ENCODE measurements at places on chromosomes 6 and 20.

GRCh38 chr6:133571681-133572080 is 317.2 kb upstream of the TCF21 start:
- DNase-seq = no peak

GRCh38 chr6:51303338-51303737 is 484.7 kb downstream of the TFAP2B start:
- DNase-seq = no peak

- peak; percentile 44 for DNase-seq
Observed at GRCh38 chr6:130513770-130514169, 148.0 kb downstream of the TMEM200A start.

DNA sequence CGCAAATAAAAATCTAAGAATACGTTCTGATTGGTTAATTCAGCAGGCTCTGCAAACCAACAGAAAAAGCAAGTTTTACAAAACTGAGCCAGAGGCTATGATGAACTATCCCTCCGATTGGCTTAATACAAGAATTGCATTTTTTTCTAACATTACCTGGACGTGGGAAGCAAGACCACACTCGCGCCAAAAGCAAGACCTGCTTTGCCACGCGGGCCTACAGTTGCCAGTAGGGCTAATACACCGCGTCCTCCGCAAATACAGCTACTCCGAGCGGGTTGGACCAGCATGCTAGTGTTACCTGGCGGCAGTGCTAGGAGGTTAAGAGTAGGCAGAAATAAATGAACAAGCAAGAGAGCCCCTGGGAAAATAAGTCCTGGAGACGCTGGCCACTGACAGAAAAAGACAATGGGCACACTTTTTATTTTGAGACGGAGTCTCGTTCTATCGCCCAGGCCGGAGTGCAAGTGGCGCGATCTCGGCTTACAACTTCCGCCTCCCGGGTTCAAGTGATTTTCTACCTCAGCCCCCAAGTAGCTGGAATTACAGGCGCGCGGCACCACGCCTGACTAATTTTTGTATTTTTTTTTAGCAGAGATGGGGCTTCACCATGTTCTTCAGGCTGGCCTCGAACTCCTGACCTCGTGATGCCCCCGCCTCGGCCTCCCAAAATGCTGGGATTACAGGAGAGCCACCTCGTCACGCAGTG is 131.9 kb upstream of the BTN3A2 start:
- no peak for DNase-seq

GRCh38 chr6:73233048-73233447 is 7.8 kb upstream of the KHDC1L start:
- DNase-seq = no peak

DNA sequence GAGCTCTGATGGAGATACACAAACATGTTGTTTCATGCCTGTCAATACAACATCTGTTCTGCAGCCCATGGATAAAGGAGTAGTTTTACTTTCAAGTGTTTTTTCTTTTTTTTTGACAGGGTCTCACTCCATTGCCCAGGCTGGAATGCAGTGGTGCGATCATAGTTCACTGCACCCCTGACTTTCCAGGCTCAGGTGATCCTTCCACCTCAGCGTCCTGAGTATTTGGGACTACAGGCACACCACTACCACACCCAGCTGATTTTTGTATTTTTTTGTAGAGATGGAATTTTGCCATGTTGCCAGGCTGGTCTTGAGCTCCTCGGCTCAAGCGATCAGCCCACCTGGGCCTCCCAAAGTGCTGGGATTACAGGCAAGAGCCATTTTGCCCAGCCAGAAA is 97.0 kb downstream of the SMAP1 start:
- DNase-seq = no peak

Measured in skeletal muscle cell (primary cell).